ENCODE measurements at places on chromosomes 2 and 18.

- no peak for DNase-seq
Observed at GRCh38 chr2:105179469-105180372, 61.8 kb upstream of the GPR45 start.

DNA sequence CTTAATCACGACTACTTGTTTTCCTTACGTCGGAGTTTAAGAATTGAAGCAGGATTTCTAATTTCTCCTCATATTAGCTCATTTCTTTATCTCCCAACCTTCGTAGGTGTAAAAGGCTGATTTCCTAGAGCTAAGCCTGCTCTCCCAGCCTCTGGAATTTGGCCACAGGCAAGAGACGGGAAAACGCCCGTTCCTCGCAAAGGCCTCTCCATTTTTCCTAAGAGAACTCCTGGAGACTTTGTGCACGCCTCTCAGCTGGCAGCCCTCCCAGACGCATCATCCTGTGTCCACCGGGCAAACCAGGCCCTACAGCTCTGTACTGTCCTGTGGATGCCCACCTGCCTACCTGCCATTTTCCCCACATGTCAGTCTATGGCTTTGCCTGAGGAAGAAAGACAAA lies 106.3 kb downstream of the FTCDNL1 start:
- DNase-seq = no peak

- DNase-seq = no peak
Observed at GRCh38 chr2:152506843-152507242, 171.9 kb downstream of the FMNL2 start.

DNA sequence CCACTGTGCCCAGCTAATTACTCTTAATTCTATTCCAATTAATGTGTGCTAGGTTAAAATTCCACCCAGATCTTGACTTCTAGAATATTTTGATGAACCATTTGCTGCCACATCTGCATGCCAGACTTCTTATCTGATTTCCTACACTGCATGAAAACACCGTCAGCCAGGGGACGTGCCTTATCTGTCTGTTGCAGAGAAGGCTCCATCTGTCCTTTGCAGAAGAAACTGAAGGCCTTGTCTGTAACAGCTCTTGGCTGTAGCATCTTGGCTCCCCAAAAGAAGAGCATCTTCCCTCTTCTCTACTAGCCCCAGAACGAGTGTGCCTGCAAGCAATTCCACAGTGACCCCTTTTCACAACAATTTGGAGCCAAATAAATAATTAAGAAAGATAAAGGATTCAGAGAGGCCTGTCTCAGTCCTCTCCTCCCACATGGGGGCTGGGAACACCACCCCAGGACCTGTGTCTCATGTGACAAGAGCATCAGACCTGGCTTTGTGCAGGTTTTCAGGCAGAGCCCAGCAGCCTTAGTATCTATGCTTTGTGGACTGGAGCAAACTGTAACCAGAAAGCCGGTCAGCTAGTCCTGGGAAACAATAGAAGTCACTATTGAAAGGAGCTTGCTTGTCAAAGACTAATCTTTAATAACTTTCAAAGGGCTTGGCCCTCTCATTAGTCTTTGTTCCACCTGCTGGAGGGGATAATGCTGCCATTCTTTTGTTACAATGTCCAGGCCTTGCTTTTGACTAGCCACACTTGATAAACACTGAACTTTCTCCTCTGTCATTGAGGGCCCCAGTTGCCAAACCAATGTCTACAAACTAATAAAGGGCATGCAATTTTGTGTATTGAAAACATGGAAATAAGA lies 84.0 kb upstream of the NEUROD1 start:
- DNase-seq = no peak

DNA sequence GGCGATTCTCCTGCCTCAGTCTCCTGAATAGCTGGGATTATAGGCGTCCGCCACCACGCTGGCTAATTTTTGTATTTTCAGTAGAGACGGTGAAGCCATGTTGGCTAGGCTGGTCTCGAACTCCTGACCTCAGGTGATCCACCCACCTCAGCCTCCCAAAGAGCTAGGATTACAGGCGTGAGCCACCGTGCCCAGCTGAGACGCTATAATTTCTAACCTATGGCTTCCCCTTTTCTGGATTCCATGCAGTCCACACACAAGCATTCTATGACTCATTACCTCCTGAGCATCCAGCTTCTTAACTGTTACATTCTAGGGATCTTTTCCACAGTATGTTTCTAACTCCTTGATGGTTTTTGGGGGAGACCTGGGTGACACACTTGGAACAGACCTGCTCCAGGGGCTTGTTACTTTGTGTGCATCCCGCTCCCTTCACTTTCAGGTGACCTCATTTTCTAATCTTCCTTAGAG lies 11.8 kb upstream of the KCMF1 start:
- DNase-seq = no peak

- DNase-seq = no peak
Observed at GRCh38 chr2:35978218-35978617, 377.4 kb upstream of the CRIM1 start.

- no peak for DNase-seq
Observed at GRCh38 chr2:70403267-70404053, 101.6 kb upstream of the FAM136A start.

- DNase-seq = no peak
Observed at GRCh38 chr2:198417836-198418235, 613.4 kb downstream of the PLCL1 start.

- no peak for DNase-seq
Observed at GRCh38 chr2:10341193-10341592, 38.5 kb downstream of the HPCAL1 start.

- no peak for DNase-seq
Observed at GRCh38 chr2:953975-954686, 3.5 kb downstream of the SNTG2 start.

- DNase-seq = no peak
Observed at GRCh38 chr2:226256237-226256636, 543.4 kb downstream of the IRS1 start.

DNA sequence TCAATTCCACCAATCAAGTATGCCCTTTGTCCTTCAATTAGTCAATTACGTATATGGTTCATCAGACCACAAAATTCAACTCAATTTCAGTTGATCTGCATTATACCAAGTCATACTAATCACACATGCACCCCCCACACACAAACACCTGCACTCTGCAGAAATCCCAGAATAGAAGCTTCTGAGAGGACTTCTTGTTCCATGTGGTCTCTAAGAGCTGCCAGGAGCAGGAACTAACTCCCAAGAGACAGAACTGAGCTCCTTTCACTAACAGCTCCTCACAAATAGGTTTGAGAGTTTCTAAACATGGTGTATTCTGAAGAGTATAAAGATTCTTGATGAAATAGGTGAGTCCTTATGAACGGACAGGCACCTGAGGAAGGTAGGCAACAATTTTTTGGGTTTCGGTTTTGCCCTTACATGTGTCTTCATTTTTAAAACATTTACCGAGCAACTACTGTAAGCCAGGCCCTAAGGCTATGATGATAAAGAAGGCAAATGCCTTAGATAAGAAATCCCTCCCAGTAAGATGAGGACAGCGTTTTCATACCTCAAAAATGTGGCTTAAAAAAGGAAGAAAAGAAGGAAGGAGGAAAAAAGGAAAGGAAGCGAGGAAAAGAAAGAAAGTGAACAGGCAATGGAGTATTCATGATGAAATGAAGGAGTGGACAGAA lies 183.1 kb downstream of the PID1 start:
- DNase-seq = no peak

DNA sequence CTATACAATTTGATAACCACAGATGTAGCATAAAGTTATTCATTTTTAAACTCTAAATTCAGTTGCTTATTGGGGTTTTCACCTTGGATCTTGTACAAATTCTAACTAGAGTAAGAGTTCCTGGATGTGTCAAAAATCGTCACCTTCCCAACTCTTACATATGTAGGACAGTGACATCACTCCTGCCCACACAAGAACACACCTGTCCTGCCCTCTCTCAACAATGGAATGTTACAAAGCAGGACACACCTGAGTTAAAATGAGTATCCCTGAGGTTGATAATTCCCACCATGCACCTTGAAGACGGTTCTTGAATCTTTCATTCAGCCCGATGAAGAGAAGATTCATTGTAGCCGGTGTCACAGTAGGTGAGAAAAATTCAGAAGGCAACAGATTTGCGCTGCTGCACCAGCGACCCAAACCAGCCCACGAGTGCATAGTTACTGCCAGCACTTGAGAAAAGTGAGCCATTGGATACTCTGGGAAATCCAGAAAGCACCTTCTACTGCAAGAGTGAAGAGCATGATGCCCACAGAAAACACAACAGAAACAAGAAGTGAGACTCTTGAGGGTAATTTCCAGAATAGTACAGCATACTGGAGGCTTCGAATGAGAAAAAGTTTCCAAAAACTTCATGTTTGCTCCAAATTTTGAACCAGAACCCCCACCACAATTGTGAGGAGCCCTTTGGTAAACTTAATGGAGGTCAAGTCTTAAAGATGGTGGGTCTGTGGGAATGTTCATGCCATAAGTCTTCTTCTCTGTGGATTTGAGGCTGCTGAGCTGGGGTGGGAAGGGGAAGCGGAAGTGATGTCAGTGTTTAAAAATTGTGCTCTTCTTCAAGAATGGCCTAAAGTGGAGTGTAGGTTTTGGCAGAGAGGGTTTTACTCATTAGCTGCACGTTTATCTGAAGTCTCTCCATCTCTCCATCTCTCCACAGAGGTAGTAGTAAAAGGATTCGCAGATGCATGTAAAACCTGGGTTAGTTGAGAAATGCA lies 34.7 kb upstream of the ADAM23 start:
- no peak for DNase-seq

GRCh38 chr2:60424233-60424632 lies 129.2 kb downstream of the BCL11A start:
- no peak for DNase-seq

GRCh38 chr2:98764499-98764898 lies 33.6 kb upstream of the MGAT4A start:
- DNase-seq = no peak

GRCh38 chr2:25632396-25632795 lies 41.0 kb downstream of the DTNB start:
- no peak for DNase-seq

GRCh38 chr2:165305391-165306096 lies 66.3 kb downstream of the SCN2A start:
- DNase-seq = no peak

DNA sequence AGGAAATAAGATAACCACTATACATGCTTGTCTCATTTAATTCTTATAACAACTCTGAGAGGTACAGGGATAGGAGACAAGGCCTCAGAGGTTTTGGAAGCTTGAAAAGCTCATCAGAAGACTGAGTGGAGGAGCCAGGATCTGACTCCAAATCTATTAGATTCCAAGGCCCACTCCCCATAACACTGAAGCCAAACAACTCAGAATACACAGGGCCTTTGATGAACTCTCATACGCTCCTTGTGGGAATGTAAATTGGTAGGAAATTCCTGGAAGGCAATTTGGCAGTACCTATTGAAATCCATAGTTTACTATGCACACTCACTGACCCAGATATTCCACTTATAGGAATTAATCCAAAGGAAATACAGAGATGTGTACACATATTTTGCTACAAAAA lies 27.9 kb downstream of the WIPF1 start:
- DNase-seq = no peak

GRCh38 chr2:46416739-46417403 lies 62.5 kb upstream of the TMEM247 start:
- no peak for DNase-seq

DNA sequence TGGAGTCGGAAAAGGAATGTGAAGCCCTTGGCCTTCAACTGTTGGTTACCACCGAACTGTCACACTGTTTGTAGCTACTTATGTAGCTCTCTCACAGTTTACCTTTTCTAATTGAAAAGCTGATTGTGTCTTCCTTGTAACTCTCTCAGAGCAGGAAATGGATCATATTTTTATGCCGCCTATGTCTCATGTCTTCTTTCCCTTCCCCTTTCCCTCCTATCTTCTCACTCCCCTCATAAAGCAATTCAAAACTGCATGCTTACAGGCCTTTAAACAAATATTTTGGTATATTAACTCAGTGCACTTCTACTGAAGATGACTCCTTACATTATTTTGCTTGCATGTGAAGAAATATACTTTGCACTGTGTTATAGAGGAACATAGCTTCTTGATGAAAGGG lies 6.0 kb downstream of the SLC39A10 start:
- DNase-seq = no peak

DNA sequence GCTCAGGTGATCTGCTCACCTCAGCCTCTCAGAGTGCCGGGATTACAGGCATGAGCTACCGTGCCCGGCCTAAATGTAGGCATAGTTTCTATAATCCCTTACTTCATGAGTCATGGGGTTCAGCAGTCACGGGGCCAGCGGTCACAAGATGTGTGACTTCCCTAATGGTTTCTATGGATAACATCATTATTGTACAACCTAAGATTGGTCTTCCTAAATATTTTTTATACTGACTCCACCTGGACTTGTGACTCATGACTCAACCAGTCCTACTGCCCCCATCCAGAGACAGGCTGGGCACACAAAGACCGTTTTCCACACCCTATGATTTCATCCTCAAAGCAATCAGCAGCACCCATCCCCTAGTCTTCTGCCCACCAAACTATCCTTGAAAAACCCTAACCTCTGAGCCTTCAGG lies 15.9 kb downstream of the FAM210A start:
- DNase-seq = no peak

- DNase-seq = peak; percentile 73
Observed at GRCh38 chr2:230849633-230850357, 14.9 kb upstream of the ITM2C start.

GRCh38 chr2:104856973-104857261 lies 3.0 kb downstream of the POU3F3 start:
- DNase-seq = no peak

- no peak for DNase-seq
Observed at GRCh38 chr2:12417786-12418185, 298.9 kb upstream of the TRIB2 start.

- DNase-seq = no peak
Observed at GRCh38 chr2:134846213-134846612, 7.8 kb downstream of the ACMSD start.

DNA sequence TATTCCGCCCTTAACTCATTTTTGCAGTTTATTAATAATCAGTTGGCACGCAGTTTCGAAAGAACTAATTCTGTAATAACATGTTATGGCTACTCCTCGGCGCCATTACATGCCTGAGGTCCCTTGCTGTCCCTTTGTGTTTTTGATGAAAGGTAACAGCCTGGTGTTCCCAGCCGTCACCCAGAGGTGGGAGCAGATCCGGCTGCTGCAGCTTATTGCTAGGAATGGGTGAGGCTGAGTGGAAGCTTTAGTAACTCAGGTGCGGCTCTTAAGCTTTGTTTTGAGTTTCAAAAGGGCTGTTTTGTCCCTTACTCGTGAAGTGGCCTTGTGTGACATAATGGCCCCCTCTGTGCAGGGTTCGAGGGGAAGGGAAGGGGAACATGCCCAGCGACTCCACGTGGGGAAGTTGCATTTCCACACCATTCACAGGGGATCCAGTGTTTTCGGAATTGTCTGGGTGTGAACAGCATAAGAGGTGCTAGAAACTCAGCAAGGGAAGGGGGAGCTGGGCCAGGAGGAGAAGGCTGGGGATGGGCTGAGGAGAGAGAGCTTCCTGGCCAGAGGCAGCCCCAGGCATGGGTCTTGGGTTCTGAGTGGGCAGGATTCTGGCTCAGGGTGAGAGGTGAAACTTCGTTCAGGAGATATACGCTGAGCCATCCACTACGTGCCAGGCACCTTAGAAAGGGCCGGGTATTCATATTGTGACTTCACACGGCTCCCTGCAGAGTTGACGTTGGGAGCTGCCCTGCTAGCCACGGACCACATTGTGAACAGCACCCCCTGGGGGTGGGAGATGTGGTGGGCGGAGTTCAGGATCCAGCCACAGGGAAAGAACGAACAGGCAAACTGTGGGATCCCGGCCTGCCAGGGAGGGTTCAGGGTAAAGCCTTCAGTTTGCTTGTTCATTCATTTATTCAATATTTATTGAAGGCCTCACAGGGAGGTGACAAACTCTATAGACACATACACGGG lies 84.4 kb downstream of the TGOLN2 start:
- DNase-seq = no peak
